ENCODE measurements at places on chromosomes 16 and 17.

DNA sequence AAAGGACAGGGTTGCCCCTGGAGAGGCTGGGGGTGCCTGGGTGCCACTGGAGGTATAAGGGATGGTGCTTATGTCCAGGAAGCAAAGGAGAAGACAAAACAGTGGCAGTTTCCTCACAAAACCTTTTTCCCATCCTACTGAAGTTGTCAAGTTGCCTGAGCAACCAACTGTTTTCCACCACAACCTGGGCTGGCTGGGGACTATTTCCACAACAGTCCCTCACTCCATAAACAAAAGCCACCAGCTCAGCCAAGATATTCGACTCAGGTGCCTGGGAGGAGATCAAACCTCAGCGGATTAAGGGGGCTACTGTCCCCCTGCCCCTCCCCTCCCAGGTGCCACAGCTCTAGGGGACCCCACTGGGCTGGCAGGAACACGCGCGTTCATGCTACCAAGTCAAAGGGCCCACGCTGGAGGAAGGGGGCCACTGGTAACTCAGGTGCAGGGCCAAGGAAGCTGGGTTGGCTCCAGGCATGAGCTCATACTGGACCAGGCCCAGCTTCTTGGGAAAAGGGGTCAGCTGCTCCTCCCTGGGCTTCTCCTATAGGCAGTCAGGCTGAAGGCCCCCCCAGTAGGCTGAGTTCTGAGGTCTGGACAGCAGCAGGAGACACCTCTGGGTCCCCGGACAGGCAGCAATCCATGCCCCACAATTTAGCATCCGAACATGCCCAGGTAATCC lies 45.7 kb upstream of the MRPS23 start:
- DNase-seq: no peak

DNA sequence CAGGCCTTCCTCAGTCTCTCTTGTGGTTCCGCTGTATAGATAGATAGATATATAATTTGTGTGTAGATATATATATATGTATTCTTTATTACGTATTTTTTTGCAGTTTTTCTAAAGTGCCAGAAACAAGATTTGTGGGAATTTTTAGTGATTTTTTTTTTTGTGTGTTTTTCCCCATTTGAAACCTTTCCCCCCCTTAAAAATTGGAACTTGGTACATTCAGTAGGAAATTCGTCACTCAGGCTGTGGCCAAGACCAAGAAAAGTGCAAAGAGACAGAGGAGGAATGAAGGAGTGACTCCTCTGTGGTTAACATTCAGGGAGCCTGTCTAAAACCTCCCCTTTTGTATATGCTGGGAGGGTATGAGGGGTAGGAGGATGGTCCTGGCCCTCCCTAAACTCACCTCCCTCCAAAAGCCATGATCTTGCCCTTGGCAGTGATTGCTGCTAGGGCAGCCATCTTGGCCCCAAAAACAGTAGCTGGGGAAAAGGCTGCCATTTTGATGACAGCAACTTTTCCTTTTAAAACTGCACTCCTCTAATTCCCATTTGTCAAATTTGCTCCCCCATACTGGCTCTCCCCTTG lies 15.2 kb downstream of the CHRNB1 start:
- DNase-seq: no peak

DNA sequence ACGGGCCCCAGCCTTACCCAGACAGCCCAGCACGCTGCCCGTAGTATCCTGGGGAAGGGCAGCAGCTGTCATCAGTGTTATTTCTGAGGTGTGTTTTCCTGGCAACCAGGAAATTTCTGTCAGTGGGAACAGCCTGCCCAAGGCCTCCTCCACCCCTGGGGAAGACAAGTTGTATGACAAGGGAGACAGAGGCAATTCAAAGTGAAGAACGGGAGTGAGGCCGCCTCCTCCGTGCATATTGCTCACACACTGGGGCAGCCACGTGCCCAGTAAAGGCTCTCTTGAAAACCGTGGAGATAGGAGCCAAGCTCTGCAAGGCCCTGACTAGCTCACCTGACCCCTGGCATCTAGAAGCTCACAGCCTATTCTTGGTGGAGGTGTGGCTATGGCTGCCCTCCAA lies 57.6 kb downstream of the RAI1 start:
- DNase-seq: no peak

DNA sequence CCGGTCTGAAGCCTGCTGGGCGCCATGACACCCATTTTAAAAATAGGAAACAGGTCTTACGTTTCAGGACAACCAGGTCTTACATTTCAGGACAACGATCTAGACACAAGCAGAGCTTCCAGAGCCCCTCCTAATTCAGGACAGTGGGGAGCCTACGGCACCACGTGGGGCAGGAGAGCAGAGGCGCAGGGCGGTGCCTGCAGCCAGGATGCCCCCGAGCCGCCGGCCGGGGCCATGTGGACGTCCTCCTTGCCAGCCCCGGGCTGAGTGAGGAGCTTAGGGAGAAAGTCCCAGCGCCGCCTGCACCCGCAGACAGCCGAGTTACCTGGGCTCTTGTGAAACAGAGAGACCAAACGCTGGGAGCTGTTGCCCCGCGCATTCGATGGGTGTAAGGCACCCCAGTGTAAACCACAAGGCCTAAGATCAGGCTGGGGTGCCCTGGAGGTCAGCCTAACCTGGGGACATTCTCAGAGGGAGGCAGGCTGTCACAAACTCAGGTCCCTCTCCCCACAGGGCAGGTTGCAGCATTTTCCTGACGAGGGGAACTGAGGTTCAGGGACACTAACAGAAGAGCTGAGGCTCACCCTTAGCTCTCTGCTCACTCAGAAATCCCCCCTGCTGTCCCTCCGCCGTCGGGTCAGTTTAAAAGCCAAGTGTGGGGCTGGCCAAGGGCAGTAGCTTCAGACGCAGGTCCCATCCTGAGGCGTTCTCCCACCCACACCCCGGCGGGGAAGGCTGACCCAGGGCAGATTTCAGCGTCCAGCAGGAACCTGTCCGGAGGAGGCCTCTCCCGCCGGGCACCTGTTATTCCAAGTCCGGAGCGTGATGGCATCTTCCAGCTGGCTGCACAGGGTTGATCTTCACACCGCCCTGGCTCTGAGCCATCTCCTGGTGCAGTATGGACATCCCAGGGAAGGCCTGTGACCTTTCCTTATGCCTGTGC lies 1.8 kb upstream of the NOTUM start:
- no peak for DNase-seq

DNA sequence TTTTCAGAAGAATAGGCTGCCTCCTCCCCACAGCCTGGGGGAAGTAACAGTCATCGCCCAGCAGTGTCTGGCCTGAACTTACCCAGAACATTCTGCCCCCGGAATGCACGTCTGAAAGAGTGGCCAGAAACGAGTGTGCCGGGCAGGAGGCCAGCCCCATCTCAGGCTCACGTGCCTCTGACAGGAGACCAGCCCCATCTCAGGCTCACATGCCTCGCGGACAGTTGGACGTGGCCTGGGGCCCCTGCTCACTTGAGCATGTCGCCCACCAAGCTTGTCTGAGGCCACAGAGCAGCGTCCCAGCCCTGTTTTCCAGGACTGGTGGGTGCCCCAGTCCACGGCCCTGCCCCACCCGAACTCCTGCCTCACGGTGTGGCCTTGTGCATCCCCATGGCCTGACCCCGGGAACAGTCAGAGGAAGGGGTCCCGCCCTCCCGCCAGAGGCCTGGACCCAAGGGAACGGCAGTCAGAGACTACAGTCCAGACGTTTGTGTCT lies 16.3 kb upstream of the CDH15 start:
- no peak for DNase-seq

DNA sequence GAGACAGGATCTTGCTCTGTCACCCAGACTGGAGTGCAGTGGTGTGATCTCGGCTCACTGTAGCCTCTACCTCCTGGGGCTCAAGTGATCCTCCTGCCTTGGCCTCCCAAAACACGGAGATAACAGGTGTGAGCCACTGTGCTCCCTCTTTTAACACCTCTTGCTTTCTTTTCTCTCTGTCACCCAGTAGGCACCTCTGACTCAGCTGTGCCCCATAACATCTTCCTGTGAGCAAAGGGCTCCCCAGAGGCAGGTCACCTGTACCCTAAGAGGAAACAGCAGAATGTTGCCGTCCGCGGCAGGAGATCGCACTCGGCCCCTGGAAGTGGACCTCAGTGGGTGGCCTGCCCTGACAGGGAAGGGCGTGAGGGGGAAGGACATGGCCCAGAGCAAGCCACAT lies 918 bp upstream of the NLRC3 start:
- DNase-seq: no peak

- no peak for DNase-seq
These were observed 3.1 kb downstream of the SLC5A2 start for GRCh38 chr16:31486045-31486444.

GRCh38 chr16:54210452-54211125 lies 76.0 kb downstream of the IRX3 start:
- no peak for DNase-seq

- DNase-seq: no peak
These were observed 1.1 kb upstream of the RNF213 start for GRCh38 chr17:80259457-80260068.

- DNase-seq: no peak
These were observed 4.0 kb downstream of the HAP1 start for GRCh38 chr17:41730479-41730878.
